Left lobe of liver (tissue), 2 donors: ENCODE measurements at places on chromosomes 7 and 10. TPM values are rescaled to one million over a fixed set of nuclear protein-coding genes. Genes with fewer than 3 reads are reported as not detected.

Gene ZPBP
- not detected for total RNA-seq

DNA sequence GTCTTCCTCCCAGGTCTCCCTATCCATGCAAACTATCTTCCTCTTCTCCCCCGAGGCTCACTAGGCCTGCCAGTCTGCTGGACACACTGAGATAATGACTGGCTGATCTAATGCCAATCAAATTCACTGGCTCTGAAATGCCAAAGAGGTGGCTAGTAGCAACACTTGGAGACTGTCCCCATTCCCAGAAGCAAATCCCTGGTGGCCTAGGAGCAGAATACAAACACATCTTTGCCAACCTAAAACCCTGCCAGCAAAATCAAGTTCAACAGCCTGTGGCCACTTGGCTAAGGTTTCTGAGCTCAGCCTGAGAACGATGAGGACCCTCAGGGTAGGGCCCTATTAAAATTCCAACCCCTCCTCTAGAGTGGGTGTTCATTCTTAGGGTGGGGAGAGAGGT lies 46.6 kb downstream of the SH3PXD2A start:
- peak; percentile 65 for DNase-seq

Gene STEAP4
- total RNA-seq, result 28.3 TPM

DNA sequence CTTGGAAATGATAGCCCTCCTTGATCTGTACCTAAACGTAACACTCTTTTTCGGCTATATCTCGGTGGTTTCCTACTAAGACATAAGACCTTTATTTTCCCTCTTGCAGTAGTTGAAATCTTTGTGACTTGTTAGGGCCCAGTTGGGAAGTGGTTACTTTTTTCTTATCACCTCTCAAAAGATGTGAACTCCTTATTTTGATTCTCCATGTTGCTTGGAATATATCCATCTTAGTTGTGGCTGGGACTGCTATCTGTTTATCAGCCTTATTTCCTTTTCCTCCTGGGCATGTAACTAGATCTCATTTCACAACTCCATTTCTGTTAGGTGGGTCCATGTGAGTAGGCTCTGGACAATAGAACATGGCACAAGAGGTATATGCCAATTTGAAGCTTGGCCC lies 4.1 kb upstream of the CPED1 start:
- no peak for DNase-seq

Gene LRCH4
- total RNA-seq, result 31.6 TPM

- peak; percentile 41 for DNase-seq
These were observed 255.1 kb downstream of the TNS3 start for GRCh38 chr7:47326808-47327207.

Gene GOT1
- 107 TPM for total RNA-seq

DNA sequence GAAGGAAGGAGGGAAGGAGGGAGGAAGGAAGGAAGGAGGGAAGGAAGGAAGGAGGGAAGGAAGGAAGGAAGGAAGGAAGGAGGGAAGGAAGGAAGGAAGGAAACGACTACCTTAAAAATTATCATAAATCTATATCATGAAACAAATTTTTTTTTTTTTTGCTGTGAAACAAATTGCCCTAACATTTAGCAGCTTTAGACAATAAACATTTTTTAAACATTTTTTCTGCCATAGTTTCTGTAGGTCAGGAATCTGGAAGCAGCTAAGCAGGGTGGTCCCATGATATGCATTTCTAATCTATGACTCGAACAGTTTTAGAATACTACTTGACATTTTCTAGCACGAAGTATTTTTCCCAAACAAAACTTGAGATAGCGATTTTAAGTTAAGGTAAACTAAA lies 42.9 kb upstream of the TSPAN13 start:
- no peak for DNase-seq

DNA sequence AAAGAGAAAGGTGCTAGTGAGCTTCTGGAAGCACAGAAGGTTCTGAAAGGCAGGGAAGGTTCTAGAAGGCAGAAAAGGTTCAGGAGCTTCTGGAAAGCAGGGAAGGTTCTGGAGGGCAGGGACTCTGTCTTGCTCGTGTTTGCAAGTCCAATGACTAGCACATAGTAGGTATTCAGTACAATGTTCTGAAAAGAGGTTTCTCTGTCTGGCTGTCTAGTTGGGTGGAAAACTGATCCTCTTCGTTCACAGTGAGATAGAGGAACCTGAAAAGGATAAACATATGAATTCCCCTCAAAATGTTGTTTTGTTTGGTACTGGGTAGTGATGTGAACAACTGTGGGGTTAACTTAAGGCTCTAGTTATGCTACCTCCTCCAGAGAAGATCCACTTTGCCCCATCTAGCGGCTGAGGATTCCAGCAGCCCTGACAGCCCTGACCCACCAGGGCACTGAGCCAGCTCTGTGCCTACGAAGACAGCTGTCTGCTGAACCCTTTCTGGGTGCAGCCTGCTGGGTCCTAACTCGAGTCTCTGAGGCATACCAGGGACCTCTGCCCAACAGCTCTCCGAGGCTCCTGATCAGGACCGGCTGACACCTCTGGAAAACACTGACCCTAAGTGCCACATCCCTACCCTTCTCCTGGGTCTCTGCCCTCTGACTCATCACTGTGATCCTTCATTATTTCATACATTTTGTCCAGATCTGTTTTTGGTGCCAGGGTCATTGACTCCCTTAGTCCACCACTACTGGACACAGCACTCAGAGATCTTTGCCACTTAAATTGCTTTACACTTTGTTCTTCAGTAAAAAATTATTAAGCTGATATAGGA lies 15.4 kb downstream of the PTPRN2 start:
- no peak for DNase-seq

DNA sequence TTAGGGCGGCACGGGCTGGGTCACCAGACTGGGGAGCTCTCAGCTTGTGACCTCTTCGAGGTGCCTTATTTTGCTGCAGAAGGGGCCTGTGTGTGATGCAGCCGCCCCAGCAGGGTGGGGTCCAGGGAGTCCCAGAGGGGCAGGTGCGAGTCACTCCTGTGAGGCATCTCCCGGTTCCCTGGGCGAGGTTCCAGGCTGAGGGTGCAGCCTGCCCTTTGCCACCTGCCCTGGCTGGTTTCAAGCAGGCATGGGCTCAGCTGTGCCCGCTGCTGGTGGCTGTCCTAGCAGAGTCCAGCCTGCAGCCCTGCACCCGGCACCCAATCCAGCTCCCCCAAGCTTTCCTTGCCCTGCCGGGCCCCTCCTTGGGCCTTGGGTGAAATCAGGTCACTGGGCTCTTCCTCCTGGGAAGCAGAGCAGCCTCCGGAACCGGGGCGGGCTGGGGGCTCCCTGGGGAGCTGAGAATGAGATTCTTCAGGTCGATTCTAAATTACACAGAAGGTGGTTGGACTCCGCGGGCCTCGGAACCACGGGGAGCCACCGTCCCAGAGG lies 64.8 kb downstream of the PWWP2B start:
- peak; percentile 72 for DNase-seq

DNA sequence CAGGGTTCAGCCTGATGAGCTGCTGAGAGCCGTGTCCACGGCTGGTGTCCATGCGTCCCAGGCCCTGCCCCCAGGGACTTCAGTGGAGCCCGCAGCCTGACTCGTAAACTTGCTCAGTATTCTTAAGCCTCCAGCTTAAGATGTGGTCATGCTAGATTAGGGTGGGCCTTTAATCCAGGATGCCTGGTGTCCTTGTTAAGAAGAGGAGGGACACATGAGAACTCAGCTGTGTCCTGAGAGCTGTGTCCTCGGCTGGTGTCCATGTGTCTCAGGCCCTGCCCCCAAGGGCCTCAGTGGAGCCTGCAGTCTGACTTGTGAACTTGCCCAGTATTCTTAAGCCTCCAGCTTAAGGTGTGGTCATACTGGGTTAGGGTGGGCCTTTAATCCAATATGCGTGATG lies 23.0 kb downstream of the DOCK1 start:
- DNase-seq, result no peak

Gene GPR37
- 14.2 TPM for total RNA-seq

Gene ASB10
- not detected for total RNA-seq

DNA sequence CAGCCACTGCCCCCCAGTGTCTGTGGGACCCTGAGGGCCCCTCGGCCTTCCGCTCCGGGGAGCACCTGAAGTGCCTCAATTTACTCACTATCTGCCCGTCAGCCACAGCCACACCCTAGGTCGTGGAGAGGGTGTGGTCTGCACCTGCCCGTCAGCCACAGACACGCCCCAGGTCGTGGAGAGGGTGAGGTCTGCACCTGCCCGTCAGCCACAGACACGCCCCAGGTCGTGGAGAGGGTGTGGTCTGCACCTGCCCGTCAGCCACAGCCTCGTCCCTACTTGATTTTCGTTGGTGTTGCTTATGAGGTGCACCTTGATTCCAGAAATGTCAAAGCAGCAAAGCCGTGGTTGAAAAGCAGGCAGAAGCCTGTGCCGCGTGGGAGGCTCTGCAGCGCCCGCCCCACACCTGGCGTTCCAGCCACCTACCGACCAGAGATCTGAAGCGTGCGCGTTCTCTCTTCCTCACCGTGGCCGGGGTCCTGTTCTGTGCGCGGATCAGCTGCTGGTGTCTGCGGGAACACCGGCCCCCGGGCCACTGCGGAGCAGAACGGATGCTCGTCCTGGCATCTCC lies 101.6 kb downstream of the DYNC2I1 start:
- no peak for DNase-seq

GRCh38 chr10:117921421-117921820 lies 125.3 kb downstream of the RAB11FIP2 start:
- no peak for DNase-seq

GRCh38 chr10:28743576-28743975 lies 66.3 kb downstream of the BAMBI start:
- no peak for DNase-seq

Gene OR2A42
- not detected for total RNA-seq

DNA sequence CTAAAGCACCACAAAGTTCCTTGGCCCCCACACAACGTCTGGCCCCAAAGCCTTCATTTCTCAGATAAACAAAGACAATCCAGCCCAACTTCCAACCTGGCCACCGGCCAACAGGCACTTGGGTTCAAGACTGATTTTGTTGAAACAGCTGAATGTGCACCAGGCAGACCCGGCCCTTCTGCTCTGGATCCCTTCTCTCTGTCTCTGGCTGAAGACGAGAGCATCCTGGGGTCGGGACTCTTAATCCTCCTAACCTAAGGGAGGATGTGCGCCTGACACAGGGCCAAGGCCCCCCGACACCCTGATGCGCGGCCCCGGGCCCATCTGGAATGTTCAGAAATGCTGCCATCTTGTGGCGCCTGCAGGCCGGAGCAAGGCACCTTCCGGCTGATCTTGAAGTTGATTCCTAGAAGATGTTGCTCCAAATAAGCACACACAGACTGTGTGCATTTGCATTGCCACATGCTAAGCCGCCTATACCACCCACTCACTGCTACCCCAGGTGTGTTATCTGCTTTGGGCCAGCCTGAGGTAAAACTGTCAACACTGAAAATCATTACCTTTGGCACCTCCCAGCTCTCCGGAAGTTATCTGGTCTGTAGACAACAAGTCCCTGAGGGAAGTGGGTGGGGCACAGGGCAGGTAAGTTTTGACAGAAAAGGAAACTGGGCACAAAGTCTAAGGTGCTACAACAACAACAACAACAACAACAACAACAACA lies 98.4 kb upstream of the HABP2 start:
- DNase-seq, result peak; percentile 55

DNA sequence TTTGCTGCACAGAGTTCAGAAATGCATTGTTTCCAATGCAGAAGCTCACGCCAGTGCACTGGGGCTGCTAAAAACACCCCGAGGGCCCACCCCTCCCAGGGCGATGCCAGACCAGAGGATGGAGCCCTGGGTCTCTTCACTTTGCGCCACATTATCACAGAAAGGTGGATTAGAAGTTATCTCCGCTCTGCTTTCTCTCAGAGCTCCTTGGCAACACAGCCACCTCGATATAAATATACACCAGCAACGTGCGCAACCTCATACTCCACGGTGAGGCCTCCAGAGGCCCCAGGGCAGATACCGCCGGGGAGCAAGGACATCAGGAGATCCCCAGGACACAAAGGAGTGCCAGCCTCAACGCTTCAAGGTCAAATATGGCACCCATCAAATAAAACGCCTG lies 121.0 kb upstream of the TBX20 start:
- DNase-seq, result no peak

Gene PLCE1
- 0.28 TPM for total RNA-seq

Gene SLC26A4
- not detected for total RNA-seq

DNA sequence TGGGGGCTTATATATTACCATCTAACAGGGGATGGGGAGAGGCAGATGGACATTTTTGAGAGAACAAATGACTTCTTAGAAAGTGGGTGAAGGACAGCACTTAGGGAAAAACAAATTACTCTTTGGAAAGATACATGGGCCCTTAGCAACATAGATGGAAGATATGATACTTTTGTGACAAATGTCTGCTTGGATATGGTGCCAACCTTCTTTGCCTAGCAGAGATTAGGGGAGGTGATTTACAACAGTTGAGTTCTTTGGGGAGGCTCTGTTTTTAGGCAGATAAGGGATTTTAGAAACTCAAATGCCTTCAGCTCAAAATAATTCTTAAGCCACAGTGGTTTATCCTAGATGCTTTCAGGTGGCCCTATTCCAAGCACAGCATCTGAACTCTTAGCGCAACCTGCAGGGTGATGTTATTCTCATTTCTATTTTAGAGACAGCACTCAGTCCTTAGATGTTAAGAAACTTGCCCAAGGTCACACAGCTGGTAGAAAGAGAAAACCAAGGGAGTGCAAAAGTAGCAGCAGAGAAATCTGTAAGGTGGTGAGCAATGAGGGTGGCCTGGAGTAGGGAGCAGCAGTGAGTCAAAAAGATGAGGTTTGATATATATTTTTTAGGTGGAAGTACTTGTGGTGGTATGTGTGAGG lies 75.1 kb upstream of the KMT2E start:
- DNase-seq, result no peak

DNA sequence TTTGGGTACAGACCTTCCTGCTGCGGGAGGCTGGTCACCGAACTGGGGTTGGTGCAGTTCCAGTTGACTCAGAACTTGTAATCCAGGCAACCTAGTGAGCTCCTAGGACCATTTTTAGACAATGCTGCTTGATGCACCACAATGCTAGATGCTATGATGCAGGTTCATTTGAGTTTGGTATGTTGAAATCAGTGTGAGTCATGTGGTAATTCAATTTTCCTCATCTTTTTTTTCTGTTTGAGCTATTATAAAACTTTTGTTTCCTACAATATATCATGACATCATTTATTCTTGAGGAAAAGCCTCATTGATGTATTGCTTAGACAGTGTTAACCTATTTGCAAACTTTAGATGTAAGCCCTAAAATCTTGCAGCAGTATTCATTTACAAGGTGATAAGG lies 40.9 kb upstream of the MTPN start:
- DNase-seq, result no peak
